ENCODE measurements at places on chromosomes 4 and X.

- DNase-seq: no peak
Measured at GRCh38 chr4:39574946-39575345, 47.7 kb upstream of the UGDH start.

GRCh38 chr4:18686338-18687037, 664.9 kb upstream of the LCORL start:
- DNase-seq: no peak

DNA sequence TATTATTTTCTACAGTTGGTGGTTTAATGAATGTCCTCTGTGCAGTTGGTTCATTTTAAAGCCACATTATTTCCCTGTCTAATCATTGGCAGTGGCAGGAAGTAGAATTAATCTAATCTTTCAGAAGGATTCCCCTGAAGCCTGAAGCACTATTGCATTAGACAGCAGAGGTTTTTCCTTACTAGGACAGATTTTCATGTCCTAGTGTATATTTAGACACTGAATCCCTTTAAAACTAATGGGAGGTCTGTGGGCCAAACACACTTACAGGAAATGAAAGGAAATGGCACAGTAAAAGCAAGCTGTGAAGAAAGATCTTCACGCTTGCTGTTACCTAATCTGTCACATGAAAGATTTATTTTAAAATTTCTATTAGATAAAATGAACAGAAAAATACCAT, 165.2 kb downstream of the SLC39A8 start:
- no peak for DNase-seq

DNA sequence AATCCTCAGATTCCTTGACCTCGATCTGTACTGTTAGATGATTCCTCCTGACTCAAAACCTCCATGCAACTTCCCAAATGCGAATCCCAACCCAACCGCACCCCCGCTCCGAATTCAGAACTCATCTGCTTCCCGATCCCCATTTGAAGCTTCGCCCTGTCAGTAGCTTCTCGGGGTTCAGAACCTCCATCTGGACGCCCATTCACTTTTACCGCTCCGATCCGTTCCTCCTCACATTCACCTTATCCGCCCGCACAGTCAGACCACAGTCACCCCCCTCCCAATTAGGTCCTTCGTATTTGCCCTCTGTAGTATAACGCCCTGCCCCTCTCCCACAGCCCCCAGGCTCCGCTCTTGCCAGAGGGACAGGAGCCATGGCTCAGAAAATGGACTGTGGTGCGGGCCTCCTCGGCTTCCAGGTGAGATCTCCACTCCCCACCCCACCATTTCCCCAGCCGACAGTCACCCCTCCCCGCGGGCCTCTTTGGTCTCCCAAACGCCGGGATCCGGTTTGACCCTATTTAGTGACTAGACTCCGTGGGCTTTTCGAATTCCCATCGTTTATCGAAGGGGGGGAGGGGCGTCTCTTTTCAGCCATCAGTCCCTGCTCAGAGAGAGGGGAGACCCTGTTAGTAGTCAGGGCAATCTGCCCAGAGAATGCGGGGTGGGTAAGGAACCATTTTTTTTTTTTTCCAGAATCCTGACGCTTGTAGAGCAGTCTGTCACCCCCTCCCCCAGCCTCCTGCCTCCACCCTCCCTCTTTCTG, 691 bp downstream of the MAGED1 start:
- DNase-seq: peak; percentile 22

GRCh38 chr4:74095886-74096264, 3.1 kb downstream of the CXCL2 start:
- DNase-seq: no peak

DNA sequence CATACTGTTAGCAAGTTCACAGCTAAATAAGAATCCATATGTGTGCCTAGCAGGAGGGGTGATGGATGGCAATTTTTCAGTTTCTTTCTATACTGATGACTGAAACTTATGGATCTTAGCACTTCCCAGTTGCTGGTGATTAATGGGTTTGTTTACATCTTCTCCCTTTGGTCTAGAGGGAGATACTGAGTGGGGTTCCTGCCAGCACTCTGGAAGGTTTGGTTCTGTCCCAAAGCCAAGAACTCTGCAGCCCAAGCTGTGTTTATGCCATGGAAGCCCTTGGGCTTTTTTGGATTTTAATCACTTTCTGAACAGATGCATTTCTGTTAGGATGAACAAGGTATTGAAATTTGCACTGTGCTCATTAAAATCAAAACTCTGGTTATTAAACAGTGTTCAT, 43.5 kb downstream of the DDIT4L start:
- DNase-seq: no peak

- DNase-seq: no peak
Measured at GRCh38 chr4:16297003-16297402, 70.7 kb upstream of the TAPT1 start.

GRCh38 chr4:152700151-152700550, 20.4 kb upstream of the TMEM154 start:
- no peak for DNase-seq

- DNase-seq: no peak
Measured at GRCh38 chrX:8190341-8190830, 19.3 kb upstream of the VCX2 start.

DNA sequence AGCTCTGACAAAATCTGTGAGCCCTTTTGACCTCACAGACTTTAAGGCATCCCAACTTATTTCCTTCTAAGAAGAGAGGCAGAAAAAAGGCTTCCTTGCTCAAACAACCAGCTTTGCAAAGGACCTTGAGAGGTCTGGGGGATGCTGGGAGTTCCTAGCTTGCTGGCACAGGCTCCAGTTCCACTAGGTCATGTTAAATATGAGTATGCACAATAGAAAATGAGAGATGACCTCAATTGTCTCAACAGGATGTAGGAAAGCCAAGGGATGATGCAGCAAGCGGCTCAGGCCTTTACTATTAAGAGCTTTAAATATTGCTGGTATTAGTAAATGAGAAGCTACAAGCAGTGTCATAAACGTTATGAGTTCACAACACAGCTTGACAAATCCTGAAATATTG, 13.3 kb upstream of the ZNF827 start:
- no peak for DNase-seq

DNA sequence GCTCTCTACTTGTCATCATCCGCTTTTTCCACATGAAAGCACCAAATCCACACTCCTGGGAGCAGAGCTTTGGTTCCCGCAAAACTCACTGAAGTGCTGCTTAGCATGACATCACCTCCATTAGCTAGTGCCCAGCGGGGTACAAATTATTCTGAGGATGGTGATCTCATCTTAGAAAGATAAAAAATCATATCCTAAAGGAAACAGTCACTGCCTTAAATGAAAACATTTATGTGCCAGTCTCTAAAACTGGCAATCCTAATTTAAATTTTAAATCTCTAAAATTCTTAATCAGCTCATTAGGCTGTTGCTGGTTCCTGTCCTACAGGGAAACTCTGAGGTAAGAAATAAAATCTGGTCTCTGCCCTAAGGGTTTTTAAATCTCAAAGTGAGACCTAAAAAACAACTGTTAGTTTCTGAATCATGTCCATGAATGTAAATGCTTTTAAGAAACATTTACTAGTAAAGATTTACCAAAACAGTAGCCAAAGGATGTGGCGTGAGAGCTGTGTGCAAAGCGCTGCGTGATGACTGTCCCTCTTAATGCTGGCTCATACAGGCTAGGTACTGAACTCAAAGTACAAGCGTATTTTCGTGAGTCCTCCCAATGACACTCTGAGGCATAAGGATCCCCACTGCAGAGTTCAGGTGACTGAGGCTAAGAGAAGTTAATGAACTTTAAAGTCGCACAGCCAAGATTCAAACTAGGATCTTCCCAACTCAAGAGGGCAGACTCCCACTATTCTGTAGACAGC, 4.5 kb downstream of the CASP3 start:
- DNase-seq: no peak

DNA sequence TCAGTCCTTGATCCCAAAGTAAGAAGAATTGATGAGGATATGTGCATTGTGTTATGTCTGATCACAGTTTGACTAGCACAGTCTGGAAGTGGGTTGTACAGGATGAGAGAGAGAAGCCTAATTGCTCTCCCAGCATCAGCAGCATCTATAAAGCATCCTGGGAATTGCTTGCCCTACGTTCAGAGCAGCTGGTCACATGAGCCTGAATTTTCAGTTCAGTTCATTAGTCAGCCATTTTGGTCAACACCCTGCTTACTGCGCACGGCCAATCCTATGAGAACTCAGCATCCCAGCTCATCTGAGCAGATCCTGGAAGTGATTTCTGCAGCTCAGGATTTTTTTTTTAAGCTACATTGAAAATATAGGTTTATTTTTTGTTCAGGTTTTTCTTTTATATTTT, at the start of gene RUFY3:
TSS of gene RUFY3 (plus strand) at position 218 of the 400 bp plus-strand sequence. CDS start 610 bp downstream, outside the sequence.
- DNase-seq: peak; percentile 59

GRCh38 chr4:2073808-2074481, 14.8 kb downstream of the NAT8L start:
- DNase-seq: no peak

DNA sequence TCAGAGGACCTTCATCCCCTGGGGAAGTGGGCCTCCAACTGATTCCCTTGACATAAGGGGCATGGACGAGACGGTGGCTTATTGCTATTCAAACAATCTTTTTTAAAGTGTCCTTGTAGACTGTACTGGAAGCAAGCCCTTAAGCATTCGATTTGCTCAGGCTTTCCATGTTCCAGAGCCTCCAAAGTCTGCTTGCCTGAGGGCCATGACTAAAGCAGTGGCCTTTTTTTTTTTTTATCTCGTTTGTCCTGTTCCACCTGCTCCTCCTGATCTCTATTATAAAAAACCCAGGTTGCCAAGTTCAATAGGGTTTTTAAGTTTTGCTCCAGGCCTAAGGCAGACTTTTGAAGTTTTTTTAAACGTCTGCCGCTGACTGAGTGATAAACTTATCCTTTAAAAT, 103.7 kb upstream of the AADAT start:
- no peak for DNase-seq

- DNase-seq: peak; percentile 68
Measured at GRCh38 chr4:85681221-85681657, 206.3 kb downstream of the ARHGAP24 start.

DNA sequence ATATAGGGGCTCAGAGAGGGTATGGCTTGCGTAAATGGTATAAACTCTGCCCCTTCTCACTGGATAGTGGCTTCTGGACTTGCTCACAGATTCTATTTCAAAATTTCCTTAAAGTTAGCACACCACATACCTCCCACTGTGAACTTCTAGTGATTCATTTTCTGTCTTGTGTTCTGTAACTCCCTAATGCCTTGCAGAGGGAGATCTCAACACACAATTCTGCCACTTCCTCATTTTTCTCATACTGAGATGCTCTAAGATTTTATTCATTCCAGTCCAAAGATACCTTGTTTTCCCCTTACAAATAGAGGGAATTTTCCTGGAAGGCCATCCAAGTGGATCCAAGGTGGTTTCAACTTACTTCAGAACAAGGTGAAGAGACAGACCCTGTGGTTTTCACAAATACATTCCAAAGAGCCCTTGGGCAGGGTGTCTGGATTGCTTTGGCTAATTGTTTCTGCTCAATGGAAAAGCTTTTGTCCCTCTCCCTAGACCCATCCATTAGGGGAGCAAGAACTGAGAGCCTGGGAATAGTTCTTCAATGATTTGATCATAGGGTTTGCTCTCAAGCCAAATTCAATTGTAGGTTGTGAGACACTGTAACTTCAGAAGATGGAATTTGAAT, 52.1 kb upstream of the CAPN6 start:
- no peak for DNase-seq

- no peak for DNase-seq
Measured at GRCh38 chrX:9117851-9118250, 83.9 kb upstream of the FAM9B start.

GRCh38 chrX:131359611-131360010, 70.5 kb upstream of the IGSF1 start:
- DNase-seq: no peak

DNA sequence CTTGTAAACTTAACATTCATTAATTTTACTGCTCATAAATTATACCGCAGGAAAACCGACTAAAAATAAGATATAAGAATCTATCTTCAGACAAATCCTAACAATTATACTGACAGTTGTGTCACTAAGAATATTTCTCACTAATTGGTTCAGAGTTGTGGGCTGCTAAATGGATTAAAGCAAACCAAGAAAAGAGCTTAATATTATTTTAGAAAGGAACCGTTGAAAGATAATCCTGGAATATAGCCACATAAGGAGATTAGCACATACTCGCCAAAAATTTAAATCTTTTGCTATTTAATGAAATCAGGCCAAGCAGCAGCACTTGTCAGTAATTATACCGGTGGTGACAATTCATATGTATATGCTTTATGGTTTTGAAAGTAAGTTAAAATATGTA, 132.8 kb downstream of the SLIT2 start:
- no peak for DNase-seq

GRCh38 chrX:100883654-100884053, 9.5 kb upstream of the NOX1 start:
- no peak for DNase-seq

- no peak for DNase-seq
Measured at GRCh38 chrX:154596290-154596929, 11.5 kb downstream of the CTAG1A start.

- no peak for DNase-seq
Measured at GRCh38 chr4:163744861-163745260, 250.4 kb downstream of the TMA16 start.

DNA sequence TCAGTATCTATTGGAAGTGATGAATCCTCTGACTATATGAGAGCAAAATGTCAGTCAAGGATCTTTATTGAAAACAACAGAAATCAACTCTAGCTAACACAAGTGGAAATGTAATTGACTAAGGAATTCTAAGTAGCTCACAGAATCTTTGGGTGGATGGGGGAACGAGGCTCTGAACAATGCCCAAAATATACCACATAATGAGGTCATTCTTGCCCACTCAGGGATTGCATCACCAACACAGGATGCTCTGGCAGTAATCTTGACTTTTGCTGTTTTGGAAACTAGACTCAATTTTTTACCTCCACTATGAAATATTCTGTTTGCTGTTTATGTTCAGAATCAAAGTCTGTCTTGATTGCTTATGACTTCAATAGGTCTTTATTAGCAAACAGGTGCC, 127.4 kb upstream of the UNC5C start:
- DNase-seq: no peak

DNA sequence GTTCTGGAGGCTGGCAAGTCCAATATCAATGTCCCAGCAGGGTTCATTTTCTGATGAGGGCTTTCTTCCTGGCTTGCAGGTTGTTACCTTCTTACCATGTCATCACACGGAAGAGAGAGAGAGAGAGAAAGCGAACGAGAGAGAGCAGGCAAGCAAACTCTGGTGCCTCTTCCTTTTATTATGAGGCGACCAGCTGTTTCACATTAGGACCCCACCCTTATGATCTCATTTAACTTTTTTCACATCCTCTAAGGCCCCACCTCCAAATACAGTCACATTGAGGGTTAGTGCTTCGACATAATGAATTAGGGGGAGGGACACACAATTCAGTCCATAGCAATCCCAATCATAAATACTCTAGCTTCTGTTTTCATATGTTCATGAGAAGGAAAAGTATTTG, 10.6 kb upstream of the GPR174 start:
- DNase-seq: no peak

DNA sequence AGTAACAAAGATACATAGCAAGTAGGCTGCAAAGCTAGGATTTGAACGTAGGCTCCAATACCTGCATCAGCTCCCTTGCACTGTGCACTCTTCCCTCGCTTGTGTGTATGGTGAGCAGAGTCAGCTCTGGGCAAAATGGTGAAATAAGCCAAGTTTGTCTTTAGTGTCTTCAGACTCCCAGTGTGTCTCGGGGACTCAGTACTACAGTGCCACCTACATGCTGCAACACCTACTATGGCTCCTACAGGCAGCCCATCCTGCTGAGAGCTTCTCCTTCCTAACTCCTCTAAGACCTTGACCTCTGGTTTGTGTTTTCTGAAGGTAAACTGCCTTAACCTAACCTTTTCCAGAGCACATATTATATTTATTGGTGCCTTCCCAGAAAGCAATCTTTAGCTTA, 42.5 kb downstream of the RTL9 start:
- DNase-seq: no peak
